ENCODE measurements at places on chromosomes 6 and 20. TPM values are rescaled to one million over a fixed set of nuclear protein-coding genes. Genes with fewer than 3 reads are reported as not detected.

DNA sequence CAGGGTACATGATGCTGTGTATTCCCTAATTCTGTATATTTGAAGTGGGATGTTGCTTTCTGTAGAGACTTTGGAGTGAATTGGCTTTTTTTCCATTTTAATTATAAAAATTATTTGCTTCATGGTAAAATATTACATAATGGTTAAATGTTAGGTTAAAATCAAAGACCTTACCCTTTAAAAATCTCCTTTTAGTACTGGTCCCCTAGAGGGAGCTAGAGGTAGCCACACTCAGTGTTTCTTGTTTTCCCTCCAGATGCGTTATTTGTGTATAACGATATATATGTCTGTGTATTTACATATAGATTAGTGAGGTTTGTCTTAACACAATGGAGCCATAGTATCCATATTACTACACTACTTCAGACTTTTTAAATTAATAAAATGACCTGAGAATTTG, 146.7 kb downstream of the PLCB4 start:
- peak overlapping the region; percentile 62 for H3K27ac ChIP-seq
- H3K4me3 ChIP-seq = no peak overlapping the region
- H3K4me1 ChIP-seq = peaks cover 19% of the 10 kb centered on the region
- no peaks in the 10 kb centered on the region for H3K36me3 ChIP-seq
- H3K27me3 ChIP-seq = no peaks in the 10 kb centered on the region

- H3K4me1 ChIP-seq = no peaks in the 10 kb centered on the region
- no peaks in the 10 kb centered on the region for H3K27me3 ChIP-seq
- no peak overlapping the region for H3K4me3 ChIP-seq
Observed at GRCh38 chr6:92201618-92202017, 1217.7 kb downstream of the EPHA7 start.

- no peak for DNase-seq
- peaks cover 9% of the 10 kb centered on the region for H3K36me3 ChIP-seq
- no peaks in the 10 kb centered on the region for H3K27me3 ChIP-seq
- H3K27ac ChIP-seq = no peak overlapping the region
- no peak overlapping the region for H3K4me3 ChIP-seq
- H3K4me1 ChIP-seq = no peaks in the 10 kb centered on the region
Observed at GRCh38 chr20:13430346-13431002, 208.3 kb downstream of the TASP1 start.

DNA sequence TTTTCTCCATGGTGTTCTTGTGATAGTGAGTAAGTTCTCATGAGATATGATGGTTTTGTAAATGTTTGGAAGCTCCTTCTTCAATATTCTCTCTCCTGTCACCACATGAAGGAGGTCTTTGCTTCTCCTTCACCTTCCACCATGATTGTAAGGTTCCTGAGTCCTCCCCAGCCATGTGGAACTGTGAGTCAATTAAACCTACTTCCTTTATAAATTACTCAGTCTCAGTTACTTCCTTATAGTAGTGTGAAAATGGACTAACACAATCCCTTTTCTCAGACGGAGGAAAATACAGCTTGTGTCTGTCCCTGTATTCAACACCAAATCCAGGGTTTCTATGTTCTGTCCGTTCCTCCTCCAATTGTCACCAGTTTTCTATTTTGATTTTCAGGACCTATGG, 181.0 kb downstream of the ALDH8A1 start:
- no peaks in the 10 kb centered on the region for H3K4me1 ChIP-seq
- H3K4me3 ChIP-seq = no peak overlapping the region
- no peaks in the 10 kb centered on the region for H3K27me3 ChIP-seq
- no peaks in the 10 kb centered on the region for H3K36me3 ChIP-seq
- H3K27ac ChIP-seq = no peak overlapping the region
- DNase-seq = no peak

Gene SMIM13
- total RNA-seq = 15.2 TPM

GRCh38 chr20:771741-772464, 3.6 kb upstream of the SLC52A3 start:
- peaks cover 4% of the 10 kb centered on the region for H3K27me3 ChIP-seq
- H3K36me3 ChIP-seq = no peaks in the 10 kb centered on the region
- H3K4me3 ChIP-seq = no peak overlapping the region

- H3K36me3 ChIP-seq = no peaks in the 10 kb centered on the region
- no peaks in the 10 kb centered on the region for H3K27me3 ChIP-seq
- no peak overlapping the region for H3K27ac ChIP-seq
- no peak for DNase-seq
Observed at GRCh38 chr20:45765307-45765875, 26.3 kb downstream of the WFDC3 start.

Gene RAD21L1
- total RNA-seq = not detected

GRCh38 chr20:63567386-63568169, 6.5 kb downstream of the HELZ2 start:
- peaks cover 13% of the 10 kb centered on the region for H3K4me1 ChIP-seq
- H3K36me3 ChIP-seq = peaks cover 70% of the 10 kb centered on the region
- H3K4me3 ChIP-seq = no peak overlapping the region
- DNase-seq = no peak
- H3K27me3 ChIP-seq = no peaks in the 10 kb centered on the region

Gene DNAH8
- not detected for total RNA-seq

Gene C6orf52
- 1.2 TPM for total RNA-seq

Gene ARG1
- total RNA-seq = not detected

DNA sequence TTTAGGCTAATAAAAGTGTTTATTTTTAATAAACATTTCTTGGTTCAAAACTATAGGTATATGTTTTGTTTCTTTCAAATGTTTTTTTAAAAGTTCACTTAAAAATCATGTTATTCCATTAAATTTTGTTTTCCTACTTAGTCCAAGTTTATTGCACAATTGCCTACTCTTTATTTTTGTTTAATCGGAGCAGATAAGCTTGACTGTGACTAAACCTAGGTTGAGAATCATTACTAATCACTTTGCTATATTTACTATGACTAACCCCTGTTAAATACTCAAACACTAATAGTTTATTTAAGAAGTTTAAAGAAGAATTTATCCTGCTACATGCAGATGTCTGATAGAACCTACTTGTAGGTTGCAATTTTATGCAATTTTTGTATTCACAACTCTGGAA, 18.8 kb downstream of the MAP3K4 start:
- no peak for DNase-seq
- peaks cover 33% of the 10 kb centered on the region for H3K4me1 ChIP-seq
- H3K27ac ChIP-seq = no peak overlapping the region
- H3K36me3 ChIP-seq = no peaks in the 10 kb centered on the region

DNA sequence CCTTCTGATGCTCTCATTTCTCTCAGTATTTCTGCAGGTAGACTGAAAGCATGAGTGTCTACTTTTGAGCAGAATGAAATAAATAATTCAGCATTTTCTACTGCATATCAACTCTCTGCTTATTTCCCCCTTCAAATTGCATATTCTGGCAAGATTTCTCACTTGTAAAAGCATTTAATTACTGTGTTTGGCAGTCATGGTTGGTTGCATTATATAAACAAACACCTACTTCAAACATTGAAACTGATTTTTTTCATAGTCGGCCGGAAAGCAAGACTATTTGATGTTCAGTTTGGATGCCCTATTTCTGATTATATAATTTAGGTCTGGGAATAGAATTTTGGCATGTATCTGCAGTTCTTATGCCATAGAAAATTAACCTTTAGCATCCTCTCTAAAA, 73.1 kb downstream of the PLEKHG1 start:
- no peak overlapping the region for H3K4me3 ChIP-seq
- H3K27me3 ChIP-seq = no peaks in the 10 kb centered on the region
- H3K27ac ChIP-seq = no peak overlapping the region
- peaks cover 28% of the 10 kb centered on the region for H3K4me1 ChIP-seq

- no peaks in the 10 kb centered on the region for H3K36me3 ChIP-seq
Observed at GRCh38 chr20:1868856-1869255, 26.4 kb upstream of the SIRPA start.

Gene ALDH8A1
- total RNA-seq = 5.0 TPM

DNA sequence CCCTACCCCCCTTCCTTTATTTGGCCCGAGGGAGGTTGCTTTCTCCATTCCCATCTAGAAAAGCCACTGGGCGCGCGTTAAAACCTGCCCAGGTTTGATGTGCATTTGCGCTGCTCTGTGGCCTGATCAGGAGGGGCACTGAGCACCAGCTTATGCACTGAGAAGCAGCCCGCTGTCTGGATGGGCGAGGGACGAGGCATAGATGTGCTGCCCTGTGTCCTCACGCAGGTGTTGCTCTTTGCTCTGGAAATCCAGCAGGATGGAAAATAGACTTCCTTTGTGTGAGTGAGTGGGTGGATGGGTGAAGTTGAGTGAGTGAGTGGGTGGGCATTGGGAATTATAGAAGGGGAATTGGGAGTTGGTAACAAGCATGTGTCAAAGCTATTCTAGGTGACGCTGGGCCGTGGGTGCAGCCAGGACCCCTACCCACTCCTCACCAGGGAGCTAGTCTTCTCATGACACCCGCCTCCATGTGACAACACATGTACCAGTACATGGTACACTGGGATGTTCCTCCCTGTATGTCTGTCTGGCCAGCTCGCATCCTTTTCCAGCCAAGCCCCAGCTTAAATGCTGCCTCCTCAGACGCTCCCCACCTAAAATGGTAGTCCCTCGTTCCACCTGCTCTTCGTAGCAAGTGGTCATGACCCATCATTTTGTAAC, 162.6 kb downstream of the DTNBP1 start:
- H3K36me3 ChIP-seq = peaks cover 22% of the 10 kb centered on the region
- DNase-seq = no peak
- H3K27ac ChIP-seq = no peak overlapping the region
- peaks cover 47% of the 10 kb centered on the region for H3K4me1 ChIP-seq
- H3K27me3 ChIP-seq = no peaks in the 10 kb centered on the region
- H3K4me3 ChIP-seq = no peak overlapping the region

Gene LAMP5
- total RNA-seq = not detected

Gene ENPP1
- 7.9 TPM for total RNA-seq

Gene SIRPG
- not detected for total RNA-seq

DNA sequence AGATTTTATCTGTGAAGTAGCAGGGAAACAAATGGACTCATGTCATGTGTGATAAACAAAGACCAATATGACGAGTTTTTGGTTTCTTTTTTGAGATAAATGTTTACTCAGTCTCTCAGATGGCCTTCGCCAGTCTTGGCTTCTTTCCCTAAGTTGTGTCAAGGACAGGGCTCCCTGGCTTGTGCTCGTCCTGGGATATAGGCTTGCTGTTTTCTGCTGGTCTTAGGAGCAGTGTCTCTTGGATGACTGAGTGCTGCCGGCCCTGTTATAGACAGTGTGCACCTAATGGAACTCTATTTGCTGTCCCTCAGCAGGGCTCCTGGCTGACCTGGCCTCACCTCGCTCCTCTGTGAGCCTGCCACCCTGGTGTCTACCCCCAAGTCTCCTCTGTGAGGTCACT, 324.1 kb upstream of the SYNCRIP start:
- H3K27me3 ChIP-seq = no peaks in the 10 kb centered on the region
- no peaks in the 10 kb centered on the region for H3K36me3 ChIP-seq
- no peak overlapping the region for H3K27ac ChIP-seq
- no peak overlapping the region for H3K4me3 ChIP-seq
- DNase-seq = no peak
- peaks cover 13% of the 10 kb centered on the region for H3K4me1 ChIP-seq

Gene XKR7
- total RNA-seq = not detected

Gene ITCH
- total RNA-seq = 52.4 TPM

GRCh38 chr20:45695496-45695895, 6.3 kb upstream of the WFDC13 start:
- H3K4me1 ChIP-seq = no peaks in the 10 kb centered on the region
- no peak overlapping the region for H3K27ac ChIP-seq
- no peak overlapping the region for H3K4me3 ChIP-seq

GRCh38 chr6:94862112-94862511, 715.2 kb upstream of the MANEA start:
- no peak overlapping the region for H3K27ac ChIP-seq
- no peak overlapping the region for H3K4me3 ChIP-seq
- no peaks in the 10 kb centered on the region for H3K36me3 ChIP-seq
- no peaks in the 10 kb centered on the region for H3K4me1 ChIP-seq
- DNase-seq = no peak
- H3K27me3 ChIP-seq = no peaks in the 10 kb centered on the region

DNA sequence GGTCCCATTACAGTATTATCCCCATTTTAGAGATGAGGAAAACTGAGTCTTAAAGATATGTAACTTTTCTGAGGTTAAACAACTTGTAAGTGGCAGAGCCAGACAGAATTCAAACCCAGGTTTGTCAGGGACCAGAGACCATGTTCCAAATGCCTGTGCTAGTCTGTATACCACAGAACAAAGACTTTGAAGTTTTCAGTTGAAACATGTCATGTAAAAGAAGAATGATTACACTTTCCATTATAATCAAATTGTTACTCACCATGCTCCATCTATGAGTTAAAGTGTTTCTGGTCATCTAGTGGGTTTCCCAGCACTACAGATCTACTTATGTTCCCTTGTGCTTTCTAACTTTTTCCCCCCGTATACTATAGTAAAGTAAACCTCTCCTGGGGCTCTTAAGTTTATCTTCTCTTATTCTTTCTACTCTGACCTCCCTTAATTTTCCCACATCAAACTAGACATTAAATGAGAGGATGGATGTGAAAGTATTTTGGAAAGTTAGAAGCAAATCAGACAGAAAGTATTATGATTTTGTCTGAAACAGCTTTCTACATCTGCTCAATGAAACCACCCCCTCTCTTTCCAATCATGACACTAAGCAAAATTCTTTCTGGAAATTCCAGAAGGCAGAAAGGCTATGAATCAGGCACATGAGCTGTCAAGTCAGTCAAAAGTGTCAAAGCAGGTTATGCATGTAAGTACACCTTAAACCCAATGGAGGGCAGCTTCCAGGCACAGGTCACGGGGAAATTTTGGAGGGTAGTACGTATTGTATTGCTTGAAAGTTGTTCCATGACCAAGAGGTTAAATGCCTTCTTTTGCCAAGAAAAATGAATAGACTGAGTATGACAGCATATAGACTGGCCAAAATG, 132.7 kb upstream of the MAP3K7 start:
- H3K36me3 ChIP-seq = no peaks in the 10 kb centered on the region
- H3K4me3 ChIP-seq = no peak overlapping the region
- H3K27ac ChIP-seq = no peak overlapping the region
- no peaks in the 10 kb centered on the region for H3K27me3 ChIP-seq
- DNase-seq = no peak

DNA sequence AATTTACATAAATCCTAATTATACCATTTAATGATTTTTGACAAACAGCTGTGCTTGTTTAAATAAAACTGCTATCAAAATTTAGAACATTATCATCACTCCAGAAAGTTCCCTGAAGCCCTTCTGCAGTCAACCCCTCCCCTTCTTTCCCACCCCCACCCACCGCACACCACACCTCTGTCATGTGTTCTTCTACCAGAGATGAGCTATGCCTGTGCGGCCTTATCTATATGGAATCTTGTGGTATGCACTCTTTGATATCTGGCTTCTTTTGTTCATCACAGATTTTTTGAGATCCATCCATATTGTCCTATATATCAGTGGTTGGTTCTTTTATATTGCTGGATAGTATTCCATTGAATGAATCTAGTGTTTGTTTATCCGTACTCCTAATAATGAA, 7.2 kb downstream of the MYLIP start:
- no peak overlapping the region for H3K4me3 ChIP-seq
- H3K27me3 ChIP-seq = no peaks in the 10 kb centered on the region
- H3K27ac ChIP-seq = no peak overlapping the region
